Fibroblast of skin of right quadriceps (primary cell): ENCODE measurements at places on chromosomes 2 and 18.

GRCh38 chr2:211503856-211504255 lies 947.5 kb downstream of the CPS1 start:
- no peak for DNase-seq

DNA sequence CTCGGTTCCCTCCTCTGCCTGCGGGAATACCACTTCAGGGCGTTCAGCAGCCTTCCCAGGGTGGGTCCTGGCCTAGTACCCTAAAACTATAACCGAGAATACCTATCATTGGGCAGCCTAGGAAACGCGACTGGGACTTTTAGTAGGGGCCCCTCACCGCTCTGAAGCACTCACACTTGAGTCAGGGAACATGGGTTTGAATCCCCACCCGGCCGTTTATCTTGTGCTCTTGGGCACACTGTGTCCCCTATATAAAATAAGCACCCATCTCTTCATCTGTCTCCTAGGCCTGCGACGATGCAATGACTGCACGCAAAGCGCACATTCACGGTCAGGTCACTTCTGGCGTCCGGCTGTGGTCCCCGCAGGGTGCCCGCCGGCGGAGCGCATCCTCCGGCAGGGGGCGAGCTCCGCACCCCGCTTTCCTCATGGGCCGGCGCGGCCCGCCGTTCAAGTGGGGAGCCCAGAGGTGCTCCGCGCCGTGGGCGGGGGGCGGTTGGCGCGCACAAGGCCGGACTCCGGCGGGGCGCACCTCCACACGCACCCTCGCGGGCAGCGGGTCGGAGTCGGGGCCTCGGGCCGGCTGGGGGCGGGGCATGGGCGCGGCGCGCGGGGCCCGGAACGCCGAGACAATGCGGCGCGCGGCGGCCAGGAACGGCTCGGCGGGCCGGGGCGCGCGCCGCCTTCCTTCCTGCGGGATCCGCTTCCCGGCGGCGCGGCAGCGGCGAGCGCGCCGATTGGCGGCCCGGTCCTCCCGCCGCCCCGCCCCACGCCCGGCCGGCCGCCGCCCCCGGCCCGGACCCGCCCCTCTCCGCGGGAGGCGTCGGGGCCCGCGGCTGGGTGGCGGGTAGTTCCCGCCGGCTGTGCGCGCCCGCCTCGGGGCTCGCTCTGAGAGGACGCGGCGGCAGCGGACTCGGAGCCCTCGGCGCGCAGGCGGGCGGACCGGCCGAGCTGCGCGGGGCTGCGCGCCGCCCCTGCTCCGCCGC lies at the start of gene ASAP2:
ASAP2 (plus strand) TSS at position 850 of the 986 bp plus-strand sequence. CDS start 293 bp downstream, outside the sequence.
- DNase-seq: peak; percentile 71

DNA sequence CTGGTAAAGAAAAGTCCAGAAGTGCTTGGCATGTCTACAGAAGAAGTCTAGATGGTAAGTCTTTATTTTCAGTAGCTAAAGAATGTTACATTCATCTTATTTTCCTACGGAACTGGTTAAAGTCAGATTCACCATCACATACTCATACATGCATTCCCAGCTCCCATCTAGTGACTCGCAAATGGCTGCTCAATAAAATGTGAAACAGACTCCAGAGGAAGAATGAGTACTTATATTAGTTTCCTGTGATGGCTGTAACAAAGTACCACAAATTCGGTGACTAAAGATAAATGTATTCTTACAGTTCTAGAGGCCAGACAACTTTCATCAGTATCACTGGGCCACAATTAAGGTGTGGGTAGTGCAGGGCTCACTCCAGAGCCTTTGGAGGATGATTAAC lies 797.2 kb downstream of the SATB2 start:
- DNase-seq: peak; percentile 64

GRCh38 chr2:160912276-160912675 lies 248.0 kb upstream of the TANK start:
- no peak for DNase-seq

DNA sequence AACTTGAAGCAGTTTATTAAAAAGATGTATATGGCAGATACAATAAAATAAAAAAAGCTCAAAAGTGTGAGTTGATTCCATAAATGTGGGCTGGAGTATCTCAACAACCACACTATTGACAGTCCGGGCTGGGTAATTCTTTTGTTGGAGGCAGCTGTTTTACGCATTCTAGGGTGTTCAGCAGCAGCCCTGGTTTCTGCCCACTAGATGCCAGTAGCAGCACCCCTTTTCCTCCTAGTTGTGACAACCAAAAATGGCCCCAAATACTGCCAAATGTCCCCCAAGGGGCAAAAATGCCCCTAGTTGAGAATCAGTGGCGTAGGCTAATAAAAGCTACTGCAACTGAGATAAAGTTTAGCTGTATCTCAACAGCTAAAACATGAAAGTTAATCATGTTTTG lies 44.8 kb downstream of the CHMP3 start:
- DNase-seq: no peak

GRCh38 chr2:12948231-12948960 lies 231.7 kb downstream of the TRIB2 start:
- peak; percentile 83 for DNase-seq

DNA sequence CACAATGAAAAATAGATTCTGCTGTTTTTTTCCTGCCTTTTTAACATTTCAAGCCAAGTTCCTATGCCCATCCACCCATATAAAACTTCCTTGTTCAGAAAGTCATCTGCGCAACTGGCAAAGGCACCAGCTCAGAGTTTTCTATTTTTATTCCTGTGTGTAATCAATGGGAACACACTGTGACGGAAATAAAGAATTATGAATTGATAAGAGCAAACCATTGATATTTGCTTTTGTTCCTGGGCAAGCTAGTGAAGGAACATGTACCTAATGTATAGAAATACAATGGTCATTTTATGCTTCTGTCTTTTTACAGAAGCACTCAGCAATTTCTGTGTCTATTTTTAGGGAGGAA lies 30.8 kb upstream of the AAK1 start:
- DNase-seq: no peak

DNA sequence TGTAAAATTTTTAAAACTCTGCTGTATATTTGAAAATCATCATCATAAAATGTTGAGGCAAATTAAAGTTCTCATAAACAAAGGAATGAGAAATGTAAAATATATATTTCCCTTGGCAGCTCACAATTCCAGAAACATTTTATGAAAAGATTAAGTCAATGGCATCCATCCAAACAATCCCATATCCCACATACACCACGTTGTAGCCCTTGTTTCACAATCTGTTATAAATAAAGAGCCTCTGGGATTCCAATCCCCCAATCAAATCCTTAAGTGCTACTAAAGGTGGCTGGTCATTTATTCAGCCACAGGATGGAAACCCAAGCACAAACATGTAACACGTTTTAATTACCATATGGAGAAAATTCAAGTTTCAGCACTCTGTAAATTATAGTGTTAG lies 51.7 kb downstream of the GFPT1 start:
- DNase-seq: peak; percentile 66
